ENCODE measurements at places on chromosomes 6 and 20. TPM values are rescaled to one million over a fixed set of nuclear protein-coding genes. Genes with fewer than 3 reads are reported as not detected.

GRCh38 chr6:45640081-45640491, 262.4 kb upstream of the SUPT3H start:
- H3K36me3 ChIP-seq = no peaks in the 10 kb centered on the region
- DNase-seq = no peak
- H3K27ac ChIP-seq = no peak overlapping the region

DNA sequence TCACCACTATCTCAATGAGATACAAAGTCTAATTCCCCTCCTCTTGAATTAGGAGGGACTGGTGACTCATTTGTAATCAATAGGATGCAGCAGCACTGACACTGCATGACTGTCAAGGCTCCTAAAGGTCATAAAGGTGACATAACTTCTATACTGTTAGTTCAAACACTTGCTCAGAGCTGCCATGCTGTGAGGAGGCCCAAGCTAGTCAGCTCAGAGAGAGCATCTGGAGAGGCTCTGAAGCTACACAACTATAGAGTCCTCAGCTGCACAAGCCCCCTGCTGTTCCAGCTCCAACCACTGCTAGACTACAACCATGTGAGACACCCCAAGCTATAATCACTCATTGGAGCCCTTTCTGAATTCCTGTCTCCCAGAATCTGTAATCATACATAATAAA, 17.0 kb upstream of the HEY2 start:
- DNase-seq = no peak
- no peaks in the 10 kb centered on the region for H3K36me3 ChIP-seq
- no peak overlapping the region for H3K4me3 ChIP-seq
- no peaks in the 10 kb centered on the region for H3K27me3 ChIP-seq

Gene UNC5CL
- polyA plus RNA-seq = 41.3 TPM

DNA sequence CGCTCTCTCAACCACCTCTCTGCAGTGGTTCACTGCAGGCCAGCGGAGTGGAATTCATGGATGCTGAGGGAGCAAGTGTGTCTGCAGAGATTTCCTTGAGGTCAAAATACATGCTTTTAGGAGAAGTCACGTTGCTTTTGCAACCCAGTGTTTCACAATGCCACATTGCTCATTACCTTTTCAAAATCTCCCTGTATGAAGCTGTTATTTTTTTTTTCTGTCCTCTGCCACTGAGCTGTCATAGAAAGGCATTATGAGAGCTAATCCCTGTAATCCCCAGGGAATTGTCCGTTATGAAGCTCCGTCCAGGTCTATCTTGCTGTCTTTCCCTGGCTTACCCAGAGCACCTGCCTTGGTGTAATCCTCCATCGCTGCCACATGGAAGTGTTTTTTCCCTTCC, 60.5 kb upstream of the SLC22A23 start:
- H3K36me3 ChIP-seq = no peaks in the 10 kb centered on the region
- no peak overlapping the region for H3K4me3 ChIP-seq
- H3K27ac ChIP-seq = peak overlapping the region; percentile 7
- no peaks in the 10 kb centered on the region for H3K27me3 ChIP-seq

Gene PGBD1
- 3.1 TPM for polyA plus RNA-seq

DNA sequence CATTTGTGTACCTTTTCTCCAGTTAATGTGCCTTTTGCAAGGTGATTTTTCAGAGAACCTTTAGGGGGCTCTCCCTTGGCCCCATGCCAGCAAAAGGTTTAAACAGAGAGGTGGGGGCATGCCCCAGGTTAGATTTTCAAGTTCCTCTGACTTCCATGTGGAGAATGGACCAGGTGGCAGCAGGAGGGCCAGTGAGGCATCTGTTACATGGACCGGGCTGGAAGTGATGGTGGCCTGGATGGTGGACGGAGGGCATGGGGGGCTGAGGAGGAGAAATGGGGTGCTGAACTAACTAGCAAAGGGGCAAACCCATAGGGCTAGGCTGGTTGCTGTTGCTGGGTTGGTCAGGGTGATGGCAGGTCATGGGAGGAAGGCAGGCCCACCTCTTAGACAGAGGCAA, 20.7 kb upstream of the BPI start:
- no peaks in the 10 kb centered on the region for H3K36me3 ChIP-seq
- no peak overlapping the region for H3K4me3 ChIP-seq
- no peak for DNase-seq

DNA sequence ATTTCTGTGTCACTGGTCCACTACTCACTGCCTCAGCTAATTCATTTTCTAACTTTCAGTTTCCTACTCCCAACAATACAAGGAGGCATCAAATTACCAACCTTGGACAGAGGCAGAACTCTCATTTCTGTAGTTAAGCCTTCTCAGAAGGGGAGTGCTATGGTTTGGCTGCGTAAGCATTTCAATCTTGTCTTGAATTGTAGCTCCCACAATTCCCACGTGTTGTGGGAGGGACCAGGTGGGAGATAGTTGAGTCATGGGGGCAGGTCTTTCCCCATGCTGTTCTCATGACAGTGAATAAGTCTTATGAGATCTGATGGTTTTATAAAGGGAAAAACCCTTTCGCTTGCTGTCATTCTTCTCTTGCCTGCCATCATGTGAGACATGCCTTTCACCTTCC, 22.9 kb downstream of the HLA-DRA start:
- no peaks in the 10 kb centered on the region for H3K4me1 ChIP-seq
- H3K36me3 ChIP-seq = no peaks in the 10 kb centered on the region
- DNase-seq = peak; percentile 13
- H3K4me3 ChIP-seq = no peak overlapping the region
- no peaks in the 10 kb centered on the region for H3K27me3 ChIP-seq

Gene DPPA5
- polyA plus RNA-seq = not detected

GRCh38 chr6:153725456-153725855, 313.6 kb upstream of the OPRM1 start:
- no peak overlapping the region for H3K27ac ChIP-seq
- DNase-seq = no peak
- H3K4me3 ChIP-seq = no peak overlapping the region
- no peaks in the 10 kb centered on the region for H3K27me3 ChIP-seq

Gene C20orf141
- 0.68 TPM for polyA plus RNA-seq

DNA sequence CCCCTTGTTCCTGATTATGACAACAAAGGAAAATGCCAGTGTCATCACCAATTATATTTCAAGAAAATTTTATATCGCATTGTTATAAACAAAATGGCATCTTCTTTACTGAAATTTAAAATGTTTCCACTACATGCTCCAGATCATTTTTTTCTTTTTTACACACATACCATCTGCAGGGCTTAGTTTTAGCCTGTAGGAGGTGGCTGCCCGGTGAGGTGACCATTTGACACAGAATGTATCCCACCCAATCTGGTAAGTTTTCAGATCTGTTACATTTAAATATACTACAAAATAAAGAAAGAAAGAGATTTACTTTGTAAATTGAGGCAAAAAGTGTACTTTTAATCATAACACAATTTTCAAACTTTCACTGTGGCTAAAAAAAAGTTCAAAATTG, 81.8 kb downstream of the COL12A1 start:
- H3K36me3 ChIP-seq = no peaks in the 10 kb centered on the region
- no peaks in the 10 kb centered on the region for H3K4me1 ChIP-seq
- H3K27ac ChIP-seq = no peak overlapping the region
- H3K27me3 ChIP-seq = no peaks in the 10 kb centered on the region
- no peak overlapping the region for H3K4me3 ChIP-seq
- no peak for DNase-seq

DNA sequence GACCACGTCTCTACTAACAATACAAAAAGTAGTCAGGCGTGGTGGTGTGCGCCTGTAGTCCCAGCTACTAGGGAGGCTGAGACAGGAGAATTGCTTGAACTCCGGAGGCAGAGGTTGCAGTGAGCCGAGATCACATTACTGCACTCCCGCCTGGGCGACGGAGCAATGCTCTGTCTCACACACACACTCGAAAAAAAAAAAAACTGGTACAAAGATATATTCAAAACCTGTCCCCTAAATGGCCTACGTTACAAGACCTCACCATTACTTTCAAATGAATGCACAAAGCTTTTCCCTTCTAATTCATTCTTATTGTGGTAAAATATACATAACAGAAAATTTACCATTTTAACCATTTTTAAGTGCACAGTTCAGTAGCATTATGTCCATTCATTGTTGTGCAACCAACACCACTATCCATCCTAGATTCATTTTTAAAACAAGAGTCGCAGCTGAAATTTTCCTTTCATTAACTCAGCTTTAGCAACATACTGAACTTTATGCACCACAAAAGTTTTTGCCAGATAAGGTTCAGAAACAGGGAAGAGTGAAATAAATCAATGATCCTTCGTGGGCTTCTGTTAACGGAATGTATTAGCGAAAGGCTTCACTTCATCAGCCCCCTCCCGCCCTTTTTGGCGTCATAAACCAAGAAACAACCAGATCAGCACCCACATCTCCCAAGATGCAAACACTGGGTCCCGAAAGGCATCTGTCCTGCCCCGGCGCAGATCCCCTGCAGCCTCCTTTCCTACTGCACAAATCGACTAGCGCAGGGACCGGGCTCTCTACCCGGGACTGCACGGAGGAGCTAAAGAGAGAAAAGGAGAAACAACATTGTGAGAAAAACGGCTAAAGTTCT, 825 bp upstream of the FAM135A start:
- H3K27me3 ChIP-seq = no peaks in the 10 kb centered on the region
- H3K27ac ChIP-seq = peak overlapping the region; percentile 88
- no peaks in the 10 kb centered on the region for H3K36me3 ChIP-seq
- peaks cover 5% of the 10 kb centered on the region for H3K4me1 ChIP-seq

Gene FNDC1
- polyA plus RNA-seq = 0.84 TPM

DNA sequence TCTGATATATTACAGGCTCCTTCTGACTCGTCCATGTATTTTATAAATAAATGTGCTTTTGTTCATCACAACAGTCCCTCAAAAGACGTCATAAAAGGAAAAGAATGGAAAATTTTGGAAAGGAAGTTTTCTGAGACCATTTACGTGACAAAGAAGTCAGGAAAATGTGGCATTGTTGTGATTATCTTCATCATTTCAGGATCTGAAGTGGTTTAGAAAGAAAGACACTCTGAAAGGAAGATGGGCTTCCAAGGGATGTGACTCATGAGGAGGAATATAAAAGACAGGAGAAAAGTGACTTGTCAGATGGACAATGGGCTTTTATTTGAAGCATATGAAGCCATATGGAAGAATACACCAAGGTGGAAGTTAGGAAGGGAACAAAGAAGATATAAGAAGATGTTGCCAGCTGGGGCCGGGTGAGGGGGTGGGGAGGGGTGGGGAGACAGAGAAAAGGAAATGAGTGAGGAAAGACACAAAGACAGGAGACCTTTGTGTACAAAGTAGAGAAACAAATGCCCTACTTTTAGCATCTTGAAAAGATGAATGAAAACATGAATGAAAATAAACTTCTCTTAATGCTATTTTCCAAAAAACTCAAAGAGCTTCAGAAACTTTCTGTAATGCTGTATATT, 190.3 kb upstream of the PREP start:
- peak overlapping the region; percentile 36 for H3K27ac ChIP-seq
- no peak for DNase-seq
- no peaks in the 10 kb centered on the region for H3K27me3 ChIP-seq
- H3K36me3 ChIP-seq = no peaks in the 10 kb centered on the region
- H3K4me1 ChIP-seq = peaks cover 8% of the 10 kb centered on the region

DNA sequence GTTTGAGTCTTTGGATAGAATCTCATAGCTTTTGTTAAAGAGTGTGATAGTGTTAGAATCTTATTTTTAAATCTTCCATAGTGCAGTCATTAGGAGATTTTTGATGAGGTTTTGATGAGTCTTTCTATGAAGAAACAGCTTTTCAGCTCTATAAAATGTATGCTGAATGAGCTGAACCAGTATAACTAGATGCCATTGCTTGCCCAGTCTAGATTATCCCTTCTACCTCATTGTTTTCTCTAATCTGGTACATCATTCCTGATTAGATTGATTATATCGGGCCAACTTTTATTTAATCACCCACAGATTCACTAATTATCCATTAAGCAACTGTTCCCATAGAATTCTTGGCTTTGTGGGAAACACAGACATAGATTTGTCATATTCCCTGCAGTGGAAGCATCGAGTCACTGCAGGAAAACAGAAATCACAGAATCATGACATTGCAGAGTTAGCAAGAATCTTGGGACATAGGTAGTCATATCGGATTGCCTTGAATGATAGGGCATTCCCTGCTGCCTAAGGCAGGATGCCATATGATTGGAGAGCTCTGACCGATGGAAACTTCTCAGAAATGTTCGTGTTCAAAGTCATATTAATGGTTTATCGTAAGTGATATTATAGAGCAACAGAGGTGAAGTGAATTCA, 882.7 kb upstream of the FLRT3 start:
- no peaks in the 10 kb centered on the region for H3K36me3 ChIP-seq
- H3K4me3 ChIP-seq = no peak overlapping the region
- H3K27me3 ChIP-seq = no peaks in the 10 kb centered on the region
- H3K4me1 ChIP-seq = no peaks in the 10 kb centered on the region
- no peak for DNase-seq

- no peak for DNase-seq
- peaks cover 30% of the 10 kb centered on the region for H3K4me1 ChIP-seq
- H3K36me3 ChIP-seq = no peaks in the 10 kb centered on the region
- H3K4me3 ChIP-seq = no peak overlapping the region
- H3K27me3 ChIP-seq = no peaks in the 10 kb centered on the region
Observed at GRCh38 chr20:17925940-17926300, 42.7 kb downstream of the SNX5 start.

DNA sequence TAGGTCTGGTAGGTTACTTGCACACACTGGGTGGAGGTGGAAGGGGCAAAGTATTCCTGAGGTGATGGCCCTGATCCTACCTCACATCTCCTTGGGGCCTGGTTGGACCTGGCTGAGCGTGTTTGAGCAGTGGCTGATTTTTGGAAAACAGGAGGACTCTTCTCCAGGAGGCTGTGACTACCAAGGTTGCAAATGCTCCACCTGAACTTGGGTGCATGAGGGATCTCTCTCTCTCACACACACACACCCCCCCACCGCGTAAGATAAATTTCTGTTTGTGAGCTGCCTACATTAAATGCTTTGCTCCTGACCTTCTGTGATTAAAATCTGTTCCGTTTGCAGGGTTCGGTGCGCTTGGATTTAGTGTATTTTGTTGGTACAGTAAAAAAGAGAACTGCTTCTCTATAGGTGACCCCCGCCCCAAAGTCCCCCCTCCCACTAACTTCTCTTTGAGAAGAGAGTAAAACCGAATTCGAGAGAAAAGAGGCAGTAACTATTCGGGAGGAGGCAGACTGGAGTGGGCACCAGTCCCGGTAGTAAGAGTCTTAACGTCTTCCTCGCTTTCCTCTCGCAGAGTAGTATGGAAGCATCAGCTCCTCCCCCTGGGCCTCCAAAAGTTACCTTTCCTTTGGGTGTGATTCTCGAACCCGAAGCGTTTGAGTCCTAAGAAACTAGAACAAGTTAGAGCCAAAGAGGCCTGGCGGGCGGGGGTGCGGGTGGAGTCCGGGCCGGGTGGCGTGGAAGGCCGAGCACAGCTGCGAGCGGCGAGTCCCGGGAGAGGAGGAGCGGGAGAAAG, 585 bp upstream of the DSE start:
- peak overlapping the region; percentile 71 for H3K4me3 ChIP-seq
- H3K4me1 ChIP-seq = peaks cover 10% of the 10 kb centered on the region
- no peaks in the 10 kb centered on the region for H3K36me3 ChIP-seq
- no peak for DNase-seq
